Thymus (tissue), 14 donors: ENCODE measurements at places on chromosomes 5 and 9. TPM values are rescaled to one million over a fixed set of nuclear protein-coding genes. Genes with fewer than 3 reads are reported as not detected.

Gene IRX2
- total RNA-seq: 0.38 TPM

Gene LPAR1
- 8.4 TPM for total RNA-seq

Gene BRINP1
- total RNA-seq: 1.2 TPM

GRCh38 chr5:181203093-181203711 is 1.8 kb downstream of the TRIM7 start:
- DNase-seq: no peak

- no peak for DNase-seq
Measured at GRCh38 chr5:2913281-2913680, 161.8 kb upstream of the IRX2 start.

DNA sequence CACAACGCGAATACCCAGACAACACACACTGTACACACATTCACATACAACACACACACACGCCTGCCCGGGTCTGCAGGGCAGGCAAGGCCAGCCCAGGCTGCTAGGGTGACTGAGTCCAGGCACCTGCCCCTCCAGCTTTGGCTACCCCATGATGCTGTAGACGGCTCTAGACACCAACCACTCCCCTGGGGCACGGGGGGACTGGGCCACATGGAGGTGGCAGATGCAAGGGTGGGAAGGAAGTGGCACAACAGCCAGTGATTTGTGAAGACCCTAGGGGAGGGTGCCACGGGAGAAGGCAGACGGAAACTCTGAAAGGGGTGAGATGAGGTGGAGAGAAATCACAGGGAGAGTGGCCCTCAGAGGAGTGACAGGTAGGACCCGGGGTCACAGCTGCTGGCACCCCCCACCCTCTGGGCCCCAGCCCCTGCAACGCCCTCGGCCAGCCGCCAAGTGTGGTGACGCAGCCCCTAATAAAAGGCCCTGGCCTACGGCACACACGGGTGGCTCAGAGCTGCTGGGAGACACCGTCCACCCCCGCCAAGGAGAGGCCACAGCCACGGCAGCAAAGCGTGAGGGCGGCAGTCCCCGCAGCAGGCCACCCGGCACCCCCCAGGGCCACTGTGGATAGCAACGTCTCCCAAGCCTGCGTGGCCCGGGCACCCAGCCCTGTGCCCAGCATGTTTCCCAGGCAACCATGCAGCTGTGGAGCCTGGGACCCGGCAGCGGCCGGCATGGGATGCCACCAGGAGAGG is 6.6 kb upstream of the CCDC187 start:
- no peak for DNase-seq

DNA sequence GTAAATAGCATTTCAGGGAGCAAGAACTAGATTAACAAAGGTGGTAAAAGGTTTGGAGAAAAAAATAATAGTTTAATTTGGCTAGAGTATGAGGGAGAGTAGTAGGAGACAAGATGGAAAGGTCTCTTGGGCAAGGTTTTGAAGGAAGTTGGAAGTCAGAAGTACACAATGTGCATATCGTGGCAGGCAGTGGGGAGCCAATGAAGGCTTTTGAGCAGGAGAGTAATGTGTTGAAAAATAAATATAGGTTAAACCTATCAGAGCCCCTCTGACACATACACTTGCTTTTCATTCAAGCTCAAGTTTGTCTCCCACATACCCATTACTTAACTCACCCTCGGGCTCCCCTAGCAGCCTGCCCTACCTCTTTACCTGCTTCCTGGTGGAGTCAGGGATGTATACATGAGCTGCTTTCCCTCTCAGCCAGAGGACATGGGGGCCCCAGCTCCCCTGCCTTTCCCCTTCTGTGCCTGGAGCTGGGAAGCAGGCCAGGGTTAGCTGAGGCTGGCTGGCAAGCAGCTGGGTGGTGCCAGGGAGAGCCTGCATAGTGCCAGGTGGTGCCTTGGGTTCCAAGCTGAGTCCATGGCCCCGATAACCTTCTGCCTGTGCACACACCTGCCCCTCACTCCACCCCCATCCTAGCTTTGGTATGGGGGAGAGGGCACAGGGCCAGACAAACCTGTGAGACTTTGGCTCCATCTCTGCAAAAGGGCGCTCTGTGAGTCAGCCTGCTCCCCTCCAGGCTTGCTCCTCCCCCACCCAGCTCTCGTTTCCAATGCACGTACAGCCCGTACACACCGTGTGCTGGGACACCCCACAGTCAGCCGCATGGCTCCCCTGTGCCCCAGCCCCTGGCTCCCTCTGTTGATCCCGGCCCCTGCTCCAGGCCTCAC is at the start of gene CA9:
Gene CA9, plus strand, starts transcription at position 797 of the 893 bp plus-strand sequence. Its CDS starts 32 bp downstream, at position 829.
- DNase-seq: no peak

DNA sequence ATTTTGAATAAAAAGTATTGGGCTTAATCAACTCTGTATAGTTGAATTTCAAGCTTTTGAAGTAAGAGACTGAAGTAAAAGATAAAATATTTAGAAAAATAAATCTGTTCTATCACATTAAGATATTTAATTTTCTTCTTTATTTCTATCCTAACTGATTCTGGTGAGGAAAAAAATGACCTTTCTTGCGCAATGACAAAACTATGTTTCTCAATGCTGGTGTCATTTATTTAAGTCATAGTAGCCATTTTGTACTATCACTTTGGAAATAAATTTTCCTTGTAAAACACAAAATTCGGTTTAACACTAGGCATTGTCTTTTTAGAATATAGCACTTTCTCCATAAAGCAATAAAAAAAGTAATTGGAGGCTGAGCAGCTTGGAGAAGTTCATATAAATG is 728.0 kb downstream of the CDH9 start:
- DNase-seq: no peak

DNA sequence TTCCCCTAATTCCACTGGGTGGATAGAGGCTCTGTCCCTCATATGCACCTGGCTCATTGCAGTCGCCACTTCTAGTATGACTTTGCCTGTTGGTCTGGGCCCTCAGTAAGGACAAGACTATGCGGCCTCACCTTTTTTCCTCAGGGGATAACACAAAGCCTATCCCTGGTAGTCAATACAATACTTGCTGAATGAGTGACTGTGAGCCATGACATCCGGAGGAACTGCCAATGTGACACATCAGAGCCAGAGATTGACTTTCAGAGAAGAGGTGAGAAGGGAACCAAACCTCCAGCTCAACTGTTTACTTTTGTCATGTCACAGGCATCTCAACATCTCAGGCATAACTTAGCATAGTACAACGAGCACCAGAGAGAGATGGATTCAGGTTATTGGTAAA is 371.3 kb downstream of the DMRT2 start:
- DNase-seq: no peak

Gene ZNF879
- 5.9 TPM for total RNA-seq

DNA sequence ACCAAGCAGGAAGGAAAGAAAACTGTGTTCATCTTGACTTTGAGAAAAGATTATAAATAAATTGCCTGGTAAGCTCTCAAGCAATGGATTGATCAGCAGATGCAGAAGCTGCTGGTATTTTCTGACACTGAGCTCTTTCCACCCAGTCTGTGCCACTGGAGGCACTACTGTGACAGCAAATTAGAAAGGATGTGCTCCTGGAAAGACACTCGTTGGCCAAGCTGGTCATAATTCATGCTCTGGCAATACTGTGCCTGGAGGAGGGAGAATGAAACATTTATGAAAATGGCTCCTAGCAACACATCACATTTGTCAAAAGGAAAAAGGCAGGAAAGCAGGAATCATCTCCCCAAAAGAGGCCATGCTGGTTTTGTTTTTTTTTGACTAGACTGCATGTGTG is 84.2 kb downstream of the CAVIN4 start:
- no peak for DNase-seq

Gene ABO
- 0.14 TPM for total RNA-seq

GRCh38 chr5:163963881-163964280 is 458.5 kb downstream of the MAT2B start:
- no peak for DNase-seq

DNA sequence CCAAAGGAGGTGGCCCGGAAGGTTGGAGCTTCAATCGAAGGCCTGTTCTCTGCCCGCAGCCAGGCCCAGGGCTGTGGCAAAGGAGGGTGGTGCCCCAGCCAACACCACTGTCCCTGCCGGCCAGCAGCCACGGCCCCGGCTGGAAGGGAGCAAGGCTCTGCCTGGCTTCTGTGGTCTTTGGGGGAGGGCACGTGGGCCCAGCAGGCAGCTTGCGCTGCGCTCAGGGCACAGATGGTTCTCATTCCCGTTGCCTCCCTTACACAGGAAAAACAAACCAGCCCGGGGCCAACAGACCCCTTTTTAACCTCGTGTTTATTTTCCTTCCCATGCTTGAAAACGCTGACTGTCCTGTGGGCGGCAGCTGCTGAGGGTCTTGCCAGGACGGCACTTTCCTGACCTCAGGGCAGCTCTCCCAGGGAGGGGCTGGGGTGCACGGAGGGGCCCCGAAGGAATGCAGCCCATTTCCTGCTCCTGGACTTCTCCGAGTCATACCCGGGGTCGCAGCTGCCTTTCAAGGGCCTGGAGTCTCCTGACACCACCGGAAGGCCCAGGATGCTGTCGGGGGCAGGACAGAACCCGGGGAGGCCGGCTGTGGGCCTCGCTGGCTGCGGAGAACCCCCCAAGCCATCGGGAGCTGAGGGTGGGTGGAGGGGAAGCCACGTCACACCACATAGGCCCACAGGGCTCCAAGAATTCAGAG is 1.1 kb upstream of the GPSM1 start:
- no peak for DNase-seq

Gene CCDC152
- total RNA-seq: 5.1 TPM

DNA sequence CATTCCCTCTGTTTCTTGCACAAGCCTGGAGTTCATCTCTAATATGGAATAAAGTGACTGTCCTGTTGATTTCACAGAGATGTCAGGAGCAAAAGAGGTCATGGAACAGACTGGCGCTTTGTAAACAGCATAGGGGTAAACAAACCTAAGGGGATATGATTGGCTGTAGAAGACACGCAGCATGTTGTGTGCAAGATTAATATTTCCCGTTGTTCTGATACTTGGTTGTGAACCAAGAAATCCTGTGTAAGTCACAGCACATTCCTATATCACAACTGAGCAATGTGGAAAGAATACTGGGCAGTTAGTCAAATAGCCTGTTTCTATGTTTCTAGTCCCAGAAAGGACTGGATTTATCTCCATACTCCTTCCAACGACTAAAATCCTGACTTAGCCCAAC is 3.2 kb downstream of the ADAMTS12 start:
- DNase-seq: no peak
